ENCODE measurements at places on chromosomes 16 and 17.

- peak; percentile 36 for DNase-seq
Measured at GRCh38 chr16:2475413-2476344, 752 bp downstream of the TBC1D24 start.

DNA sequence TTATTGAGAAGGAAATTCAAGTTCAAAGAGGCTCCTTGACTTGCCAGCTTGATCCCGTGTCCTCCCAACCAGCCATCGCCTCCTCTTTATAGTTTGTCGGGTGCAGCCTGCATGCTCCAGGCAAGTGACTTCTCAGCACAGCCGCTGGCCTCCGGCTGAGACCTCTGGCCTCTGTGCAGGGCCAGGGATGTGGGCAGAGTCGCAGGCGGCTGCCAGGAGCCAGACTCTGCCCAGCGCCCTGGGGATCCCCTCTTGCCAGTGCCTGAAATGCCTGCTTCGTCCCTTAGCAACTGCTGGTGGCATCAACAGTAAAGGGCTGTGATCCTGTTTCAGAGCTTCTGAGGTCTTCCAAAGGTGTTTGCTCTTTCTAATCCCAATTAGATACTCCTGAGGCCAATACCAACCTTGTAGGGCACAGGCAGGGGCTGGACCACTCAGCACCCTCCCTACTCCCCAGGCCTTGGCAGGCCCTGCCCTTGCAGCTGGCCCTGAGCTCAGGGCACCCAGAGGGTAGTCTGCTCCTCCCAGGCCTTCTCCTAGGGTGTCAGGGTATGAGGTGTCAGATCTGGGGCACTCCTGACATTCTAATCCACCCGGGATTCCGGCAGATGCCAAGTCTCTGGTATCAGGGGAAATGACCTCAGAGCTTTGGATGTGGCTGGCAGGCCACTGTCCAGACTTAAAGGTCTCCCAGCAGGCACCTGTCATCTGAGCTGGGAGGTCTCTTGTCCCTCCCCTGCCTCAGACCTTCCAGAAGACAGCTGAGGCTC lies 68.0 kb upstream of the SIAH1 start:
- no peak for DNase-seq

- no peak for DNase-seq
Measured at GRCh38 chr17:8282345-8282744, 6.1 kb upstream of the RANGRF start.

GRCh38 chr17:35868737-35869136 lies at the start of gene HEATR9:
TSS of gene HEATR9 (minus strand) at chr17:35868891. CDS start at chr17:35868742, 149 bp downstream.
- no peak for DNase-seq

- no peak for DNase-seq
Measured at GRCh38 chr16:49120631-49121030, 161.0 kb downstream of the CBLN1 start.

- peak; percentile 39 for DNase-seq
Measured at GRCh38 chr17:1573932-1574696, 11.5 kb upstream of the PITPNA start.

DNA sequence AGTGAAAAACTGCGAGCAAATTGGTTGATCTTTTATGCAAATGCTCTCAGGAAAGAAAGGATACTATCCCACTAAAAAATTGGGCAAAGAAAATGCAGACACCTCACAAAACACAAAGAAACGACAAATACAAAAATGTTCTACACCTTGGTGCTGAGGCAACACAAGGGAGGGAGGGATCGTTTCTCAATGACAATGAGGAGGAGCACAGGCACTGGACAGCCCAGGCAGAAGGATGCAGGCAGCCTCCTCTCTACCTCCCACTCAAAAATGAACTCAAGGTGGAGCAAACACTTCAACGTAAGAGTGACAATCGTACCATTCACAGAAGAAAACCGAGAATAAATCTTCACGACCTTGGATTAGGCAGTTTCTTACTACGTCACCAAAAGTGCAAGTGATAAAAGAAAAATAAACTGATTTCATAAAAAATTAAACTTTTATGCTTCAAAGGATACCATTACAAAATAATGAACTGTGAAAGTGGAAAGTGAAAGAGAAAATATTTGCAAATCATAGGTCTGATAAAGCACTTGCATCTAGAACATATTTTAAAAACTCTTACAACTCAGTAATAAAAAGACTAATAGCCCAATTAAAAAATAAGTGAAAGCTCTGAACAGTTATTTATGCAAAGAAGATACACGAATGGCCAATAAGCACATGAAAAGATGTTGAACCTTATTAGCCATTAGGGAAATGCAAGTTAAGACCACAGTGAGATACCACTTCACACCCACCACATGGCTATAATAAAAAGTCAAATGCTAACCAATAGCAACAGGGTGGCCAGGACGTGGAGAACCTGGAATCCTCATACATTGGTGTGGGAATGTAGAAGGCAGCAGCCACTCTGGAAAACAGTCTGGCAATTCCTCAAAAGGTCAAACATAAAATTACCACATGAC lies 80.8 kb upstream of the TRAP1 start:
- DNase-seq: no peak

DNA sequence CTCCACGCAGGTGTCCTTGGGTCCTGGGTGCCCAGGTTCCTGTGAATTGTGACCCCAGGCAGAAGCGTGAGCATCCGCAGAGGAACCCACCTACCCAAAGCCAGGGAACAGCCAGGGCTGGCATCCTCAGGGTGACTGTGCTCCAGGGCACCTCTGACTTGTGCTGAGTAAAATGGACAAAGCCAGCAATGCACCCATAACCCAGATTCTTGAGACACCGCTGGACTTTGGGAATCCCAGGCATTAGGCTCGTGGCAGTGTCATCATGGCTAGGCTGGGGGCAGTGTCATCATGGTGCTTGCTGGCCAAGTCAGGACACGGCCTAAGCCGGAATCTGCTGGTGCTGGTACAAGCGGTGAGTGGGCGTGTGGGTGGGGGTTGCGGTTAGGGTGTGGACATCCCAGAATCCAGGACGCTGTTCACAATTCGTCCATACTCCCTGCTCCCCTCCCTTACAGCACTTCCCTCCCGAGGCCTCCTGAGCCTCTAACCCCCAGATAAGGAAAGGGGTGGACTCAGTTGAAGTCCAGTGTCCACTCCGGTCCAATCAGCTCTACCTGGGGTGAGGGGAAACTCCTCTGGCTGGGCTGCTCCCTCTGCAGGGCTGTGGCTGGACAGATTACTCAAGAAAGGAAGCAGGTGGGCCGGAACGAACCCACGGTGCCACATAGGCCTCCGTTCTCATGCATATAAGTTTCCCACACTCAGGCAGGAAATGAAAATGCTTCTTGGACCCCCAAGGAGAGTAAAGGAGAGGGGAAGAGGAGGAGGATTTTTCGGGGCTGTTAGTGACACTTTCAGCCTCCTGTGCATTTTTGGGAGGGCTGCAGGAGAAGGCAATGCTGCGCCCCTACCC lies 138.9 kb downstream of the SEC14L1 start:
- DNase-seq: no peak

- peak; percentile 74 for DNase-seq
Measured at GRCh38 chr16:22318690-22319358, 21.6 kb downstream of the POLR3E start.

- no peak for DNase-seq
Measured at GRCh38 chr16:60041671-60042070, 1307.6 kb upstream of the GOT2 start.

Data from CD8-positive, alpha-beta memory T cell (primary cell).